Activated naive CD4-positive, alpha-beta T cell (primary cell): ENCODE measurements at places on chromosomes 16 and 17.

DNA sequence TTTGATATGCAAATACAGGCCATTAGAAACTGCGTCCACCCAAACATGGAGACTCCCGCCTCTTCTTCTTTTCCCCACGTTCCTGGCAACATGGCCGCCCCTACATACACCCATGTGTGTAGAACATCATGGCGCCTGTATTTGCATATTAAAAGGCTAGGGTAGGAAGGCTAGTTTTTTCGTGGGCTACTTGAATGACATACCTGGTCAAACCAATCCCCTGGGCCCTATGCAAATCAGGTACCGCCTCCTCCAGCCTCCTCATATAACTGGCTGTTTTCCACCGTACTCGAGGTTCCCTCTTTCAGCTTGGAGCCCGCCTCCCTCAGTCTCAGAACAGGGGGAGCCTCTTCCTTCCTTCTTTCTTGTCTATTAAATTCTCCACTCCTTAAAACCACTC lies 840 bp upstream of the CD300LB start:
- no peak for DNase-seq

GRCh38 chr17:70295329-70295728 lies 126.0 kb downstream of the KCNJ2 start:
- DNase-seq: no peak

GRCh38 chr16:53216798-53217197 lies 162.0 kb downstream of the CHD9 start:
- DNase-seq: no peak

DNA sequence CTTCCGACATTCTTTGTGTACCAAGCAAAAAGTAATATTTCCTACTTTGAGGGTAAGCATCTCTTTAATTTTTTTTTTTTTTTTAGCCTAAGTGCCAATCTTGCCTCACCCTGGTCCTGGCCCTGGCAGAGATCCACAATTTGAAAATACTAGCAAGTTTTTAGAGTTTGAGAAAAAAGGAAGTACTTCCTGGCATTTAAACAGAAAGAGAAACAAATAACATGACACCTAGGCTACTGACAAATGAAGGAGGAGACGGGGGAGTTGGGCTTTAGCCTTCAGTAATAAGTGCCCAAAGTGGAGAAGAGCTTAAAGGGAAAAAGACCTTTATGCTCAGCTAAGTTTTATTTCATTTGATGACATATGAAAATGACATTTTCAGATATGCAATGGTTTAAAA lies 92.8 kb downstream of the HS3ST3A1 start:
- no peak for DNase-seq

- DNase-seq: no peak
Measured at GRCh38 chr17:13157656-13158055, 139.8 kb upstream of the ELAC2 start.

DNA sequence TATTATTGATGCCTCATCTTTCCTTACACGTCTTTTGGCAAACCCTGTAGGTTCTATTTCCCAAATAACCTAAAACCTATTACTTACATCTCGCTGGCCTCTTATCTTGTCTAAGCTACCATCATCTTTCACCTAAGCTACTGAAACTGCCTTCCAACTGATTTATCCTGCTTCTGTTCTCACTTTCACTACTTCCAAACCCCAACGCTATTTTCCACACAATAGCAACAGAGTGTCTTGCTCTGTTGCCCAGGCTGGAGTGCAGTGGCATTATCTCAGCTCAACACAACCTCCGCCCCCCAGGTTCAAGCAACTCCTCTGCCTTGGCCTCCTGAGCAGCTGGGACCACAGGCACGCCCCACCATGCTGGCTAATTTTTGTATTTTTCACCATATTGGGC lies 52.8 kb upstream of the INTS2 start:
- no peak for DNase-seq

GRCh38 chr16:48556913-48557351 lies 53.0 kb downstream of the N4BP1 start:
- DNase-seq: no peak
